Endothelial cell of coronary artery (primary cell): ENCODE measurements at places on chromosomes 7 and 10. TPM values are rescaled to one million over a fixed set of nuclear protein-coding genes. Genes with fewer than 3 reads are reported as not detected.

Gene EMX2
- total RNA-seq: under 0.01 TPM in 1 of 2 replicates, not detected in the other

Gene MYL7
- not detected in 2 replicates for total RNA-seq

Gene H2BK1
- not detected in 2 replicates for total RNA-seq

Gene VGF
- under 0.01 TPM in 1 of 2 replicates, not detected in the other for total RNA-seq

Gene SUN3
- total RNA-seq: not detected in 2 replicates

Gene ADCYAP1R1
- total RNA-seq: under 0.01 and 0.90 TPM in 2 replicates

Gene HOXA11
- 0.09 and 0.47 TPM in 2 replicates for total RNA-seq

Gene RASA4B
- total RNA-seq: 1.5 and 2.1 TPM in 2 replicates

Gene PDK4
- 4.2 and 20.9 TPM in 2 replicates for total RNA-seq

Gene RAB19
- 0.27 TPM in 1 of 2 replicates, not detected in the other for total RNA-seq

Gene UCMA
- total RNA-seq: not detected in 2 replicates

Gene C10orf62
- not detected in 2 replicates for total RNA-seq

Gene TRA2A
- 36.0 and 44.9 TPM in 2 replicates for total RNA-seq

Gene TUBAL3
- 0.18 and 0.19 TPM in 2 replicates for total RNA-seq

Gene BLNK
- total RNA-seq: not detected in 2 replicates

Gene FOXI2
- total RNA-seq: not detected in 2 replicates

Gene POU6F2
- not detected in 2 replicates for total RNA-seq

Gene DNAJC12
- total RNA-seq: 0.45 and 0.56 TPM in 2 replicates

Gene PDGFA
- total RNA-seq: 76.9 and 90.8 TPM in 2 replicates

Gene TAC1
- not detected in 2 replicates for total RNA-seq

Gene CNPY1
- total RNA-seq: not detected in 2 replicates

Gene KCTD7
- total RNA-seq: 4.1 and 6.1 TPM in 2 replicates

Gene CRHR2
- total RNA-seq: not detected in 2 replicates

Gene GPR26
- total RNA-seq: not detected in 2 replicates

Gene MMD2
- not detected in 2 replicates for total RNA-seq
